HS-5 (cell line): ENCODE measurements at places on chromosomes 2 and 18.

DNA sequence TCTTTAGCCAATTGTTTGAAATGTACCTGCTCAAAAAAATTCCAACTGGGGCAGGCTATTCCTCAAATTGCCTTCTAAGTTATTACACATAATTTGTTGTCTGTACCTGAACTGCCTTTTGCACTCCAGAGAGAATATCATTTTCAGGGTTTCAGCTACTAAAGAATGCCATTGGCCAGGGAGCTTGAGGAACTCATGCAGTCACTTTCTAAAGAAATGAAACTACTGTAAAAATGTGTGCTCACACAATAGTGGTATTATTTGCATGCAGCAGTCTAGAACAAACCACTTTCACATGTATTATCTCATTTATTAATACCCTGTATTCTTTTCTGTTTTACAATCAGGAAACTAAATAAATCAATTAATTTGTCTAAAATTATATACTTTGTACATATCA, 152.2 kb downstream of the PID1 start:
- no peak for DNase-seq

DNA sequence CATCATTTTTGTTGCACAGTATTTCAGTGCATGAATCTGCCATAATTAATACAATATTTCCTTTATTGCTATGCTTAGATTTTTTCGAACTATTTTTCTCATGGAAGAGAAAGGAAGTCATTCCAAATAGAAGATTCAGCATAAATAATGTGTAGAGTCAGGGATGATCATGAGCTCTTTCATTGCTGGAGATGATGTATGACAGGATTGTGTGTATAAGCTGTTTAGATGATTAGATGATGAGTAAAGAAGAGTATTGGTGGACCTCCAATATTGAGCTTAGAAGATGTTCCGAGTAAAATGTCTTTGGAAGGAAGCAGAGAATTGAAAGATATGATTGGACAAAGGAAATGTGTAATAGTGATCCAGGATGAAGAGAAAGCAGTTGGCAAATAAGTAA, 364.5 kb downstream of the PARD3B start:
- peak; percentile 40 for DNase-seq

DNA sequence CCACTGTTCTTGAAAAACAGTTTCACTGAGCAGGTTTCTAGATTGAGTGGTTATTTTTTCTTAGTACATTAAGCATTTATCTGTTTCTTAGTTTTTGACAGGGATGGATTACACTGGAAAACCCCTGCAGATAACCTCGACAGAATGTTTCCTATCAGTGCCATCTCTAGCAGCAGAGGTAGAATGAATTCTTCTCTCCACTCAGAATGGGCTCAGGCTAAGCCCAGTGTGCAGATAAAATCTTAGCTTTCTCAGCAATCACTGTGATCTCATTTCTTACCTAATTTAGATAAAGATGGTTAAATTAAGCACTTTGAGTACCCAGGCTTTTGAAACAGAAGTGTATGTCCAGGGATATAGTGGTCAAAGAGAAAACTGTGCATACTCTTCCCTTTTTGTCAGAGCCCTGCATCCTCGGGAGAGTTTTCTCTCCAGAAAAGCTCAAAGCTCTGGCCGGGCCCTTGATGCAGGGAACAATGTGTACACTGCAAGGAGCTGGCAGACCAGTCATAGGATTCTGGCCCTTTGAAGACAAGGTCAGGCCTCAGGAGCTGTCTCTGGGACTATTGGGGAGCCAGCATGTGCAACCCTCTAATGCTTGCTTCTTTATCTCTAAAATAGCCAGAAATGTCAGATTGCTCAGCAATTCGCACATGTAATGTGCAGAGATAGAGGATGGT, 10.6 kb upstream of the AKAIN1 start:
- DNase-seq: no peak

DNA sequence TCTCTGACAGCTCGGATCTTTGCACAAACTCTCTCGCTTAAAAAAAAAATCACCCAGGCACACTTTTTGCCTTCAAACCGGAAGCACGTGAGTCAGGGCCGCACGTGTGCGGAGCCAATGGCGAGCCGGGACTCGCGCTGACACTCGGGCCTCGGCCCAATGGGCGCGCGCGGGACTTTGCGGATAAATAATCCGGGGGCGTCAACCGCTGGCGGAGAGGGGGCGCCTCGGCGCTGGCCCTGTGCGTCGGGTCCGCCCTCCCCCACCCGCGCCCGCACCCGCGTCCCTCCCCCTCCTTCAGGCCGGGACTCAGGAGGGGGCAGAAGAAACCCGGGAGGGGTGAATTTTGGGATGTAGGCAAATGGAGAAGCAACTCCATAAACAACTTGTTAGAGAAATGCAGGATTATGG, 319 bp upstream of the EN1 start:
- DNase-seq: peak; percentile 94

GRCh38 chr2:217643789-217644301, 358.9 kb downstream of the TNS1 start:
- no peak for DNase-seq

- no peak for DNase-seq
Measured at GRCh38 chr2:58938988-58939387, 697.9 kb upstream of the FANCL start.

DNA sequence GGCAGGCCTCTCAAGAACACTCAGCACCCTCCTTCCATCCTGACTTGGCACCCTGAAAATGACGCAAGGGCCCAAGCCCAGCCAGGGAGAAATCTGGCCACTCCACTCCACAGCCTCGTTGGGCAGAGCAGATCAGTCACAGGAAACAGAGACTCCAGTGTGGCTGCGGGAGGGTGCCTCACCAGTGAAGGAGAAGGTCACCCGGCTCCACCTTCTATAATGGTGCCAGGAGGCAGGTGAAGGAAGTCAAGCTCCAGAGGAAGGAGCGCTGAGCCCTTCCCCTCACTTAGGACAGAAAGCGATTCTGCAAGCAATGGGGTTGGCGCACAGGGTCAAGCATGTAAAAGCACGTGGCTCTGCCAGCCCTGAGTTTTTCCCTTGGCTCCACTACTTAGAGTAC, 35.3 kb downstream of the CRACDL start:
- DNase-seq: no peak

GRCh38 chr2:44649381-44649780, 287.6 kb downstream of the CAMKMT start:
- no peak for DNase-seq

- no peak for DNase-seq
Measured at GRCh38 chr2:61774351-61774750, 79.5 kb downstream of the FAM161A start.

GRCh38 chr18:34933909-34934661, 107.1 kb upstream of the MAPRE2 start:
- no peak for DNase-seq

- DNase-seq: no peak
Measured at GRCh38 chr2:12169721-12170120, 423.3 kb downstream of the LPIN1 start.

- DNase-seq: no peak
Measured at GRCh38 chr2:186031229-186031628, 292.6 kb downstream of the FSIP2 start.

DNA sequence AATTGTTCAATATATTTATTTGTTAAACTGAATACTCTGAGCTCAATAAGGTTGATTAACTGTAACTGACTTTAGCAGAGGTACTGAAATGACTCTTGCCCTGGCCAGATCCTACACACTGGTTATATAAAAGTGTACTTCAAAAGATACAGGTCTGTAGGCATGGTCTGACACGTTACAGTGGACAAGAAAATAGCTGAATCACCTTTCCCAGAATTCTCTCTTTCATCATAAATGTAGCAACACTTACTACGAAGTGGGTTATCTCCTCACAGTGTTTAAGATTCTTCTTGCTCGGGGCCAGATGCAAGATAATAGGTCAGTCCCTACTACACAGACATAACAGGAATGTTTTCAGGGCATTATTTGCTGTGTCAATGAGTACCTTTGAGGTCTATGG, 107.0 kb upstream of the ZC3H15 start:
- DNase-seq: no peak

- peak; percentile 58 for DNase-seq
Measured at GRCh38 chr2:186891185-186891621, 42.2 kb upstream of the ZSWIM2 start.

DNA sequence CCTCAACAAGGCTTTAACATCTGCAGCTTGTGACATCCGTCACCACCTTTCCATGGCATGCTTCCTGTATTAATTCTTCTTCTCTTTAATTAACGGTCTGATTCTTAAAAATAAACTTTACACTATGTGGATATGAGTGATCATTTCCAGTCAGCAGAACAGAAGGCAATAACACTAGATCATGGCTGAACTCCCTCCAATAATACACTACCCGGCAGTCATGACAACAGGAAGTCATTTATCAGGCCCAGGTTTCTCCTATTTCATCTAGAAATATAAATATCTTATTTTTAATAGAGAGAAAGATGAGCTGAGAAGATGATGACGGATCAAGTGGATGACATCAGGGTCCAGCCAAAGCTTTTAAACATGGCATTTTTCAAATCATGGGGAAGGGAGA, 792.2 kb downstream of the SLC4A3 start:
- no peak for DNase-seq
